Amygdala (tissue), 56 donors: ENCODE measurements at places on chromosomes 4 and X.
A peak's percentile ranks its signal among the peaks of the same experiment; 100 is the strongest.

- DNase-seq: no peak
These were observed 75.9 kb downstream of the C4orf51 start for GRCh38 chr4:145755802-145756201.

- DNase-seq: no peak
These were observed 434.1 kb downstream of the ANKRD50 start for GRCh38 chr4:124278477-124278876.

DNA sequence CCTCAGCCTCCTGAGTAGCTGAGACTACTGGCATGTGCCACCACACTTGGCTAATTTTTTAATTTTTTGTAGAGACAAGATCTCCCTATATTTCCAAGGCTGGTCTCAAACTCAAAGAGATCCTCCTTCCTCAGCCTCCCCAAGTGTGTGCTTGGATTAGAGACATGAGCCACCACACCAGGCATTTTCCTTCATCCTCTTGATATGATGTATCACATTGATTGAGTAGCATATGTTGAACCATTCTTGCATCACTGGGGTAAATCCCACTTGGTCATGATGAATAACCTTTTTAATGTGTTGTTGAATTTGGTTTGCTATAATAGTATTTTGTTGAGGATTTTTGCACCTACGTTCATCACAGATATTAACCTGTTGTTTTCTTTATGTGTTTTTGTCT, 24.2 kb upstream of the PPM1K start:
- no peak for DNase-seq

DNA sequence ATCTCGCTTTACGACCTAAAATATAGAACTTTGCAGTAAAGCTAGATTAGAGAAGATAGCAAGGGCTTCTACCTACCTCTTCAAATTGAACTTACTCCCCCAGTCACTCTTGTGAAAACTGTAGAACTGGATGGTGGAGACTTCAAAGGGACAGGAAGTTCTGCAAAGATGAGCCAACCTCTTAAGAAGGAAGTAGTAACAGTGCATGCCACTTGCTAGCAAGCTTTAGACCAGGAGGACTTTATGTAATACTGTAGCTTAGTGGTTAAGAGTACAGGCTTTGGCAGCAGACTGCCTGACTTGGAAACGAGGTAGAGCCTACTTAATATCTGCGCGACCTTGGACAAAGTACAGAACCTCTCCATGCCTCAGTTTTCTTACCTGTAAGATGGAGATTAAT, 27.5 kb upstream of the VBP1 start:
- DNase-seq: no peak

DNA sequence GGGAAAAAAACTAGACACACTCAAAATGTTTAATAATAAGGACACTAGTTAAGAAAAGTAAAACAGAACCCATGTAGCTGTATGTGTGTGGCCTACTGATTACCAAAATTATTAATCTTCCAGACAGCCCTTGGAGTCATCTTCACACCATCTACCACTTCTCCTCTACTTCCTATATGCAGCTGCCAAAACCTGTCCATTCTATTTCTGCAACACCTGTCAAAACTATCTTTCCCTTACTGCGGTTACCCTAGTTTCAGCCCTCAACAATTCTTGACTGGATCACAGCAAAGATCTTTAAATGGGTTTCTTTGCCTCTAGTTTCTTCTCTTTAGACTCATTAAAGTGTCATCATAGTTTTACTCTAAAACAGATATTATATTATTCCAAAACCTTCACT, 72.6 kb downstream of the GPR82 start:
- no peak for DNase-seq

GRCh38 chr4:182552948-182553347, 309.7 kb downstream of the TENM3 start:
- DNase-seq: no peak

DNA sequence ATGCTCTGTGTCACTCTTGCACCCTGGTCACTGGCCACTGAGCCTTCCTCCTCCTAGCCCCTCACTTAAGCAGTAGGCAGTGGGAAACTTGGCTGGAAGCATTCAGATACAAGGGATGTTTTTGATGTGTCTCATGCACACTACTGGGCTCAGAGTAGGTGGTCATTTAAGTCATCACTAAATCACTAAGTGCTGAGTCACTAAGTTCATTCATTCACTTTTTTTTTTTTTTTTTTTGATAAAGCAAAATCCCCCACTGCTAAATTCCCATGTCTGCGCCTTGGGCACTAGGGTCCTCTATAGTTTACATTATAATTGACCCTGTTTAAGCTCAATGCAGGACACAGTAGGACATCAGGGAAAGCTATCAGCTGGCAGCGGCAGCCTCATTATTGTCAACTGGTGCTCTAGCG, 182.4 kb upstream of the MBNL3 start:
- no peak for DNase-seq

DNA sequence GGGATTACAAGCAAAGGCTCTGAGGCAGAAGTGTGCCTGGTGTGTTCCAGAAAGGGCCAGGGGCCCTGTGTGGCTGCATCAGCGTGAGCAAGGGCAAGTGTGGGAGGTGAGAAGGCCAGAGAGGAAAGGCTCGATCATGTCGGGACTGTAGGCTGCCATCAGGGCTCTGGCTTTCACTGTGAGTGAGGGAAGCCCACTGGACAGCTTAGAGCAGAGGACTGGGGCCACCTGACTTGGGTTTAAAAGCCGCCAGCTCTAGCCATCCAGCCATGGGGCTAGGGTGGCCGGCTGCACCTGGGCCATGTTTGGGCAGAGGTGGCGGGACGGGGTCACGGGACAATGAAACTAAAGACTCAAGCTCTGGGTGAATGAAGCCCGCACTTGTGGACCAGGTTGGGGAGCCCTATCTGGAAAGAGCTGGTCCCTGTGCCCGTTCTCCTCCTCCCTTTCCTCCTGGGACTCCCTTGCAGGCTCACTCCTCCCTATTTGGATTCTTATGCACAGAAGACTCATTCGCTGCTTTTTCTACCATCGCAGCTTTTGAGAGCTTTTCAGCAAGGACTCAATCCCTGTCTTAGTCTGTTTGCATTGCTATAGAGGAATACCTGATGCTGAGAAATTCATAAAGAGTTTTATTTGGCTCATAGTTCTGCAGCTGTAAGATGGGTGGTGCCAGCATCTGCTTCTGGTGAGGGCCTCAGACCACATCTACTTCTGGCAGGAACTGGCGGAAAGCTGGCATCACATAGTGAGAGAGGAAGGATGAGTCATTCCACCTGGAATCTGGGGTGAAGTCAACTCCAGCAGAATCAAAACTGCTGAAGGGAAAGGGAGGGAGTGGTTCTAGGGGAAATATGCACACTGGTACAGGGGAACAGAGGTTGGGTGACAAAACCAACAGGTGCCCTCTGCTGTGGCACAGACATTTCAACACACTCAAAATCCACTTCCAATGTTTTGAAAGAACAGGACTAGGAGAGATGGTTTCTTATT, 15.3 kb downstream of the CTAG1B start:
- DNase-seq: no peak

- no peak for DNase-seq
These were observed 1.0 kb downstream of the LIMCH1 start for GRCh38 chr4:41538887-41539498.

DNA sequence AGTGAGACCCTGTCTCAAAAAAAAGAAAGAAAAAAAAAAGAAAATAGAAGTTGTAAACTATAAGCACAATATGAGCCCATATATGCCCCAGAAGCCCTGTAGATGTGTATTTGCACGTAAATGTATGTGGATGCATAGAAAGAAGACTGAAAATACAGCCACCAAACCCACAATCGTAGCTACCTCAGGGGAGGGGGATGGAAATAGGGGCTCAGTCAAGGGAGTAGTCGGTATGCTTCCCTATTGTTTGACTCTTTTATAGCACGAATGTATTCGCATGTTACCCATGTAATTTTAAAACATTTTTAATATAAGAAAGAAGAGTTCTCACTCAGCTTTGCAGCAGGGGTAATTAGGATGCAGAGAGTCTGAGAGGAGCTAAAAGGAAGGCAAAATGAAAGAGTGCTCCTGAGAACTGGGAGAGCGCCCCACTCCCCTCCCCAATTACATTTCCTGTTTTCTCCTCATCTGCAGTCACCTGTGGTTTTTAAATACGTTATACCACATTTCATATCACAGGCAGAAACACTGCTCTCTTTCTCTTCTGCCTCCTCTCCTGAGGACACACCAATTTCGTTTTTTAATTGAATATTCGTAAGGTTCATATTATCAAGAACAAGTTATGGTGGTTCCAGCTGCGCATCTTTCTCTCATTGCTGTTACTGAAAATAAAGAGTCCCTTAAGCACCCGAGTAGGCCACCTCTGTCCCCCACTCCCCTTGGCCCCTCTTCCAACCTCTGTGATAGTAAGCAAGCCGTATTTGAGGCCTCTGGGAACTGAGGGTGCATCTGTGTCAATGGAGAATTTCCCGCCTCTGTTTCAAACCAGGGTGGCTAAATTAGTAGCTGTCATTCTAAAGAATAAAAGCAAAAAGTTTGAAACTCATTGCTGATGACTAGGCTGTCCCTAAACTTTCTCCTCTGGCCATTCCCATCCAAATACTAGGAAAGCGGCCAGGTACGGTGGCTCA, 10.7 kb downstream of the SEPTIN6 start:
- DNase-seq: no peak

- no peak for DNase-seq
These were observed 9.0 kb upstream of the NSG1 start for GRCh38 chr4:4377732-4378460.

- DNase-seq: peak; percentile 1
These were observed 1222.4 kb upstream of the PRKX start for GRCh38 chrX:4935846-4936245.

- no peak for DNase-seq
These were observed 83.5 kb upstream of the SPRY1 start for GRCh38 chr4:123312951-123313592.

- DNase-seq: no peak
These were observed 20.9 kb upstream of the DUSP9 start for GRCh38 chrX:153626025-153626633.

DNA sequence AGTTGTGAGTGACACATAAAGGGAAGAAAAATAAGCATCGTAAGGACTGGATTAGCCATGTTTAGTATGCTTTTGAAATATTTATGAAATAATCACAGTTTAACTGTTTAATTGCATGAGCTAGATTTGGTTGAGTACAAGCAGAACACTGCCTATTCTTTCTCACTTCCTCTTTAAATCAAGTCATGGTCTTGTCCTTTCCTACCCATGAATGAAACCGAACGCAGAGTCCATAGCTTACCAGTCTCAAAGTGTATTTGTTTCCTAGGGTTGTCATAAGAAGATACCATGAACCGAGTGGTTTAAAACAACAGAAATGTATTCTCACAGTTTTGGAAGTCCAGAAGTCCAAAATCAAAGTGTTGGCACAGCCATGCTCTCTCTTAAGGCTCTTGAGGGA, 684.0 kb upstream of the MAGEB2 start:
- DNase-seq: no peak

DNA sequence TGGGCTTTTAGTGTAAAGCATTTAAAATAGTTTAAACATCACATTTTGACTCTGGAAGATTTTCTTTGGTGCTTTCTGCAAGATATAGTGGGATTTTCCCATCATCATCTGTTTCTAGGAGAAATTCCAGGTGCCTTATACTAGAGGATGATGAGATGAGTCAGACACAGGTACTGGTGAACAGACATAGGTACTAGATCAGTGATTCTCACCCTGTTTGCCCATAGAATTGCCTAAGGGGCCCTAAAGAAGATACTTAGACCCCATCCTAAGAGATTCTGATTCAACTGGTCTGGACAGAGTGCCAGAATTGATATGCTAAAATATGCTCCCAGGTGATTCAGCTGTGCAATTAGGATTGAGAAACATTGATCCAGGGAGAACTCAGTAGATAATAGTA, 9.7 kb downstream of the TSPAN7 start:
- no peak for DNase-seq

GRCh38 chrX:47936224-47936939, 67.4 kb downstream of the ZNF182 start:
- no peak for DNase-seq

DNA sequence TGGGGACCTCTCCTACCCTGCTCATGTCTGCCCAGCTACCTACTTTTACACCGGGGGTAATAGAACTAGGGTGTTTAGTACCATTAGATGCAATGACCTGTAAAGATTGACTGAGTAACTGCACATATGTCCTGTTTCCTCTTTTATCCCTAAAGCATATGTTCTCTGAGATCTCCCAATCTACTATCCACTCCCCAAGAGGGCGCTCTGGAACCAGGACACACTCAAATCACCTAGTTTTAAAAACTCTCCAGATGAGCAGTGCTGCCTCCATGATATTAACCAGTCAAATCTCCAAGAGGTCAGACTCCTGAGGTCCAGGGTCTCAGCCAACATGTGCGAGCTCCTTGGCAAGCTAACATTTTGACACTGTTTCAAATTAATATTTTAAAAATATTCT, 87.0 kb upstream of the TSPAN5 start:
- no peak for DNase-seq

DNA sequence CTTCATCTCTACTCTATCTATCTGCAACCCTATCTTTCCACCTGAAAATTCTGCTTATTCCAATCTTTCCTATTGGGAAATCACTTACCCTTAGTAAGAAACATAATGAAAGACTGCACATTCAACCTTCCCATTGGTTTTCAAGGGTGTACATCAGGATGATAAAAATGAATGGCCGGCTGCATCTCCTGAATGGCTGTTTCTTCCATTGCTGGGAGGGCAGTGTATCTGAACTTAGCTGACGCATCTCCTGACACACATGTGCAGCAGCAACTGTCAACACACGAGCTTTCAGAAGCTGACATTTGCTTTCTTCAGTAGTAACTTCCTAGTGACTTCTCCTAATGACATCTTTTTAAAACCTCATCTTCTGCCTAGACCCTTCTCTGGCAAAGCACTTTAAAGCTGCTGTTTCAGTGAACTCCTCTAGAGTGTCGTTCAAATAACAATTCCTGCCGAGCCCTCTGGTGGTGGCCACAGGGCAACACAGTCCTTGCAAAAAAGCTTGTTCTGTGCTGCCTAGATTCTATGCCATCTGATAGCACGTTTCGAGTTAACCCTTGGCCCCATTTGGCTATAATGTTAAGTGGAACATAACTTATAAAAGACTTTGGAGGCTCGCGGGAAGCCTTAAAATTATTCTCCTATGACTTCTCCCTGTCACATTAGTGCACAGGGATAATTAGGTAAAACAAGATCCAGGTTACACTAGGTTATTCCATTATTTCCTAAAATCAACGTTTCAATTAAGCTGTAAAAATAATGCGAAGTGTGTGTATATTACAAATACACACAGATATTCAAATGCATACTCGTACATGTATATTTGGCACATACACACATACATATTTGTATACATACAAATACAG, 2340.7 kb downstream of the PCDH7 start:
- DNase-seq: peak; percentile 14

- no peak for DNase-seq
These were observed 57.2 kb downstream of the NPY5R start for GRCh38 chr4:163400911-163401310.
